Left colon (tissue), 2 donors: ENCODE measurements at places on chromosomes 7 and 10.

DNA sequence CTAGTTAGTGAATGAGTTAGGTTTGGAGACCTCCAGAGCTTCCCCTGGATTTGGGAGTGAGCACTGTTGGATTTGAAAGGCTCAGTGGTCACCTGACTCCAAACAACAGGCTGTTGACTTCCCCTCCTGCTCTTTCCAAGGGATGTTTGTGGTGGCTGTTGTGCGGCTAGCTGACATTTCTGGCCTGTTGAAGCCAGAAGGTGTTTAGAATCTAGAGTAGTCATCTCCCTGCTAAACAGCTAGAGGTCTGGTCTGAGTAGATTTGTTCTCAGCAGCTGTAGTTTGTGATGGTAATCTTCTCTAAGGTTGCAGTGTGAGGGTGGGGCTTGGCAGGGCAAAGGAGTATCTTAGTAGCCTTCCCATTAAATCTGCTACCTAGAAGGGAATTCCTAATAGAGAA lies 30.1 kb downstream of the BPGM start:
- no peak for DNase-seq

DNA sequence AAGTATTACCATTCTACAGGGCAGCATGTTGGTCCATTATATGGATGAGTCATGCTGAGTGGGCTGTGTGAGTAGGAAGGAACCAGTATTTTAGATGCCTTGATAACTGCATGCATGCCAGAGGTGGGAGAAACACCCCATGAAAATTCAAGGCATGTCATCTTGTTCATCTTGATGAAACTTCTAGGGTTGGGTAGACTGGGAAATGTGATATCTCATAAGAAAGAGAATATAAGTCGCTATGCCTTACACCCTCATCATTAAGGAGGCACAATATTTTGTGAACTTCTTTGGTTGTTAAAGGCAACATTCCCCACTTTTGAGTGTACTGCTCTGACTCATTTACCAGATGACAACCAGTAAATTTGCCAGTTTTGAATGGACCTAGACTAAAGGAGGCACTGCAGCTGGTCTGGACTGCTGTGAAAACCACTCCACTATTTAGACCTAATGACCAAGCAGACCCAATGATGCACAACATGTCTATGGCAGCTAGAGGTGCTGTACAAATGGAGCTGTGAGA lies 48.0 kb downstream of the ZNF365 start:
- no peak for DNase-seq

DNA sequence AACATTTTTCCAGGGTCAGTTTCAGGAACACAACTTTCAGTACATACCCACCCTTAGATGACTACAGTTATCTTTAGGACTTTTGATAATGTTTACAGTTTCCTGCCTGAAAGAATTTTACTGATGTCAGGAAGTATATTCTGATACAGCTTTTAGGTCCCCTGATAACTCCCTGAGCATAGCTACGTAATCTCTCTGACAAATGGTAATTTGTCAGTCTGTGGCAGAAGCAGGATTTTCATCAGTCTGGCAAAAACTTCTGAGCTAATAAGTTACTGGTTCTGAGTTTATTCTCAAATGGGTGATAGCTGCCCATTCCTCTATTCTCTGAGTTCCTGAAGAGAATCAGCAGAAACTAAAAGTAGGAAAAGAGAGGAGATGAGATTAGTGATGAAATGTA lies 270.1 kb upstream of the MTPN start:
- DNase-seq, result no peak

DNA sequence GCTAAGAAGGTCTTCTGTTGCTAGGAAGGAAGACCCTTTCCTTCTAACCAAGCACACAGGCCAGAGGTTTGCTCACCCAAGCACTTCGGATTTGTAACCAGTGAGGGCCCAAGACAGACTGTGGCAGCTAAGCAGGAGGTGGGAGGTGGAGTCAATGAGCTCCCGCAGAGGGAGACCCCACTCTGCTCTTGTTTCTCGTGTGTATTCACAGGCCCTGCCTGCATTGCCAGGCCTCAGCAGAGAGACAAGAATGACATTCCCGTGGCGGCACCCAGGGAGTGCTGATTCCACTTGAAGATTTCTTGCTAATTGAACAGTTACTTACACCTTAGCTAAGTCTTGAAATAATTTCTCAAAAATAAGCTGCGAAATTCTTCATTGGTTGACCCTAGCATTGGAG lies 13.4 kb downstream of the PKD1L1 start:
- no peak for DNase-seq

- DNase-seq, result no peak
Measured at GRCh38 chr7:84705706-84706105, 481.1 kb downstream of the SEMA3D start.

- DNase-seq, result no peak
Measured at GRCh38 chr10:45093945-45094344, 93.2 kb downstream of the ZNF22 start.

- DNase-seq, result no peak
Measured at GRCh38 chr7:121510858-121511482, 114.9 kb upstream of the FAM3C start.

DNA sequence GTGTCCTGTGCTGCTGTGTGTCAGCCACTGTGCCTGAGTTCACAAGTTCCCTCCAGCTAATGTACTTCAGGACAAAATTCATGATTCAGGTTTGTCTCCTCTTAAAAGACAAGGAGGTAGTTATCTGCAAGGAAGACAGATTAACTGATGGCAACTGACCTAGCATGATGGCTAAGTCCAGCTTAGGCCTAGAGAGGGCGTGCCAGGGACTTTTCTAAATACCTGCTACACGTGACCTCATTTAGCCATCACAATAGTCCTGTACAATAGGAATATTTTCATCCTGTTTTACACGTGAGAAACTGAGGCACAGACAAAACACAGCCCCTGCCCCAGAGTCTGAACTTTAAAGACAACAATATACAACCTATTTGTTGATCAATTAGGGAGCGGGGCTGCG lies 275.7 kb downstream of the XPNPEP1 start:
- peak; percentile 39 for DNase-seq

DNA sequence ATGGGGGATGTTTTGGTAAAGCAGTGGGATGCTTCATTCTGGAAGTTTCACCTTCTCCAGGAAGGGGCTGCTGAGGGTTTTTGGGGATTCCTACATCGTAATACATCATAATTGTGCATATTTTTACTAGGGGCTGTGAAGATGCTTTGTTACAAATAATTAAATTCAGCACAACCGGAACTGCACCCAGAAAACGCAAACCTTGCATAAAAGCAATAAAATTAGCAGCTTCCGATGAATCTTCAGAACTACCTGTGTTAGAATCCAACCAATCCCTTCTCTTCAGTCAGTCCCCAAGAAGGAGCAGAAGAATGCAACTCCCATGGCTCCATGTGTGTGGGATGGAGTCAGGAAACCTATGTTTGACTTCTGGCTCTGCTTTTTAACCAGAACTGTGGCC lies 48.4 kb upstream of the HMX3 start:
- DNase-seq, result no peak

GRCh38 chr7:12578930-12579640 lies 8.6 kb downstream of the SCIN start:
- no peak for DNase-seq

DNA sequence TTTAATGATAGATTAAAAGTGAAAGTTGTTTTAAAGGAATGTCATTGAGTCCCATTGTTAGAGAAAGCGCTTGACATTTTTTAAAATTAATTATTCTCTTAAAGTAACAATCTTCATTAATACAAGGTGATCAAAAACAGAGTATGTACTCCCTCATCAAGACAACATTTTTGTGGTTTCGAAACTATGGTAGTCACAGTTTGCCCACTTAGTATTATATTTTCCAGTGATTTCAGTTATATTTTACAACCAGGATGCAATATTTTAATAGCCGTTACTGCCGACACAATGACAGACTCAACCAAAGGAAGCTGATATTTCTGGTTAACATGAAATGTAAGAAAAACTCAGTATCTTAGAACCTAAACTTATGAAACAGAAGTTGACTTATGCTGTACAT lies 31.3 kb downstream of the MKX start:
- no peak for DNase-seq

DNA sequence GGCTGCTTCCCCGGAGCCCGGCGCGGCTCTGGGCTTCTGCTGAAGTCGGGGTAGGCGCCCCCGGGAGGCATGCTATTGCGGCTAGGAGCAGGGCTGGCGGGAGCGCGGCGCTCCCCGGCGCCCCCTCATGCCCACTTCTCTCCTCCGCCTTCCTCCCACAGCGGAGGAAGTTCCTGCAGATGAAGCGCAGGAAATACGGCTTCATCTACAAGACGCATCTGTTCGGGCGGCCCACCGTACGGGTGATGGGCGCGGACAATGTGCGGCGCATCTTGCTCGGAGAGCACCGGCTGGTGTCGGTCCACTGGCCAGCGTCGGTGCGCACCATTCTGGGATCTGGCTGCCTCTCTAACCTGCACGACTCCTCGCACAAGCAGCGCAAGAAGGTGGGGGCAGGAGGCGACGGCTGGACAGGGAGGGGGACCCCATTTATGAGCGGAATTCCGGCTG lies 479 bp downstream of the CYP26A1 start:
- no peak for DNase-seq

DNA sequence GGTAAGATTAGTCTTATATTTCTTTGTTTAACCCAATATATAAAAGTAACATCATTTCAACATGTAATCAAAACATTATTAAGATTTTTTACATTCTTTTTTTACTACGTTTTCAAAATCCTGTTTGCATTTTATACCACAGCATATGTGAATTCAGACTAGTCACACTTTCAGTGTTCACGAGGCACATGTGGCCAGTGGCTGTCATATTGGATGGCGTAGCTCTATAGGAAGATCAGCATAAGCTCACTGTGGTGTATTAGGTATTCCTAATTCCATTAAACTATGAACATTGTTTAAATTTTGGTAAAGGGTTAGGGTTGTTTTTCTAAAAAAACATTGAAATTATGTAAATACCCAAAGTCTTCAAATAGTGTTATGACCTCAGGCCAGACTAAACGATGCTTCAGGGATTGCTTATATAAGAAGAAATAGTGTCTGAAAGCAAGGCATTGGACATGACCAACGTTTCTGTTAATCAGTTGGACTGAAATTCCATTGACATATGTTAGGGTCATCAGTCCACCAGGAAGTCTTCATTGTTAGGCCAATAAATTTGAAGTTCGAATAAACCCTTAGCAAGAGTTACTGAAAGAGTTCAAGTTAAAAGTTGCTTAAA lies 97.0 kb downstream of the BICC1 start:
- DNase-seq, result no peak
